ENCODE measurements at places on chromosomes 5 and 9.

- no peak for DNase-seq
Observed at GRCh38 chr9:122086873-122087272, 6.2 kb downstream of the TTLL11 start.

GRCh38 chr9:36537861-36538260 is 34.8 kb upstream of the MELK start:
- DNase-seq = no peak

DNA sequence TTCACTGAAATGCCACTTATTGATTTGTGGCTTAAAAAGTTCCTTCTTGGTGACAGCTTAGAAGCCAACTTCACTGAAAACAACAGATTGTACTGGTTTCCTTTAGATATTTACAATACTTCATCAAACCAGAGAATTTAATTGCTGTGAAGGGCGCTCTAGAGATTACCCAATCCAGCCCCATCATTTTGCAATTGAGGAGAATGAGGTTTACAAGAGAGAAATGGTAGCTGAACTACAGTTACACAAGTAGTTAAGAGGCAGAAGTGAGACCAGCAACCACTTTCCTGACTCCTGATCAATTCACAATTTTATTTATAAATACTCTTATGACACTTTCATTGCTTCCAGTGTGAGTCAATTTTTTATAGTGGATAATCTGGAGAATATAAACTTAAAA is 103.5 kb upstream of the APC start:
- no peak for DNase-seq

DNA sequence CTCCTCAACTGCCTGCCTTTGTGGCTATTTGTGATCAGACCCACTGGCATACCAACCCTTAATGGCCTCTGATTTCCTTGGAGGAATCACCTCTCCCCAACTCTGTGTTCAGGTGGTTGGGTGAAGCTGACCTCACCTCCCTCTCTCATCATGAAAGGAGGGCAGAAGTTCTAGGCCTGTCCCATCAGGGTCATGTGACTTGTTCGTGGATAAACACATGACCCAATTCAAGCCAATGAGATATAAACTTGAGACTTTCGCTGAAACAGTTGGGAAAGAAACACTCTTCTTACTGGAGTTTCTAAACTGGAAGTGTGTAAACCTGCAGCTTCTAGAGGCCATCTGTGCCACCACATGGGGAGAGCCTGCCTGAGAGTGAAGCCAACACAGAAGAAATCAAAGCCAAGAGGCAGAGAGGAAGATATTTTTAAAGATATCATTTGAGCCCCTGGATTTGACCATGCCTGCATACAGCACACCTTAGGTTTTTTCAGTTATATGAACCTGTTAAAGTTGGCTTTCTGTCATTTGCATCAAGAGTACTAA is 5.8 kb downstream of the GABBR2 start:
- DNase-seq = no peak

DNA sequence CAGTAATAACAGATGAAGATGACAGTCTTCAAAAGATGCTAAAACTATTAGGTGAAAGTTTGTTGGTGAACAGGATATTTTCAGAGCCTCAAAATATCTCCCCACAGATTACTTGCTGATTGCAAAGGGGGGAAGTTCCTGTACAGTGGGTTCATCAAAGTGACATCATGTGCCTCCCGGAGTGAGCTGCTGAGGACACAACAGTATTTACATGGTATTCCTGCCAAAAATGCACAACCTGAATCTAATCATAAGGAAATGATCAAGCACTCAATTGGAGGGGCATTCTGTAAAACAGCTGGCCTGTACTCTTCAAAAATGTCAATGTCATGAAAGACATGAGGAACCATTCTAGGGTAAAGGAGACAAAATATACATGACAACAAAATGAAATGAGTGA is 18.9 kb upstream of the GLIS3 start:
- DNase-seq = no peak

- DNase-seq = no peak
Observed at GRCh38 chr9:107872457-107873192, 383.1 kb upstream of the KLF4 start.

DNA sequence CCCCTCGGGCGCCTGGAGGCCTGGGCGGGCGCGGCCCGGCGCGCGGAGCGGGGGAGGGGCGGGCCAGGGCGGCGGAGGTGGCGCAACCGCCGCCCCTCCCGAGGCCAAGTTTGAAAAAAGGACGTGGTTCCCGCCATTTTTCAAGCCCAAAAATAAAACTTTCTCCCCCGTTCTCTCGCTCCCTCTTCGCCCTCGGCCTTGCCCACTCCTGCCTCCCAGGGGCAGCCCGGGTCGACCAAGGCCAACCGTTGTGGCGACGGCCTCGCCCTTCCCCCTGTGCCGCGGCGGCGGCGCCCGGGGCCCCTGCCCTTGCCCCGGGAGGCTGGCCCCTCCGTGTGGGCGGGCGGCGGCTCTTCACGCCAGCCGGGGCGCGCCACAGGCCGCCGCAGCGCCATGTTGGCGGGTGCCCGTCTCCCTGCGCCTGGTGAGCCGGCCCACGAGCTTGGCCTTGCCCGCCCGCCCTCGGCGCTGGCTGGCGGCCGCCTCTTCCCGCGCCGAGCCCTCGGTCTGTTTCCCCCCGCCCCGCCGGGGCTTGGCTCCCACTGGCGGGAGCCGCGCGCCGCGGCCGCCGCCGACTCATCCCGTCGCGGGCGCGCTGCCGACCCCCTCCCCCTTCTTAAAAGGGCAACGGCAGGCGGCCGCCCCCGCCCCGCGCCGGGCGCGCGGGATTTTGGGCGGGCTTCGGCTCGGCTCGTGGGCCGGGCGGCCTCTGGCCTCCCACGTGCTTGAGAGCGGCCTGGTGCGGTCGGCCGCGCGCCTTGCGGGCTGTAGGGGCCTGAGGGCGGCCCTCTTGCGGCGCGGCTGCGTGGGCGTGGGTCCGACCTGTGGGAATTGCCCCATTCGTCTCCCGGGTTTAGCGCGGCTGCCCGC is 1.3 kb downstream of the ANP32B start:
- DNase-seq = peak; percentile 66

GRCh38 chr5:40333459-40334241 is 346.1 kb upstream of the PTGER4 start:
- DNase-seq = no peak

- DNase-seq = no peak
Observed at GRCh38 chr9:124467410-124468060, 17.3 kb downstream of the ADGRD2 start.

DNA sequence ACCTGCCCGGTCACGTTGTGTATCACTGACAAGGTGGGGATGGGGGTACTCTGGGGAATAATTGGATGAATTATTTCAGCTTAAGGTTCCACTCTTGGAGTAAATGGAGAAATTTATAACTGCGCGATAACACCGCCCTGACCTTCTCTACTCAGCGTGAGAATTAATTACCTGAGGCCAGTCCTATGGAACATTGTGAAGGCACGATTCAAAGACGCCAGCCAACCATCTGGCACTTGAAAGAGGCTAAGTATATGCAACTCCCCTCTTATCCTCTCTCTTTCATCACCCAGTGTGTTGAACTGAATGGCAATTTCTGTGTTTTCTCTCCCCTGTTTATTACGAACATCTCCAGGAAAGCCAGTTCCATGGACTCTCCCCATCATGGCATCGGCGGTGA is 235.5 kb upstream of the TUT7 start:
- DNase-seq = no peak

Measured in SW 1271 (cell line).